ENCODE measurements at places on chromosomes 4 and X.

DNA sequence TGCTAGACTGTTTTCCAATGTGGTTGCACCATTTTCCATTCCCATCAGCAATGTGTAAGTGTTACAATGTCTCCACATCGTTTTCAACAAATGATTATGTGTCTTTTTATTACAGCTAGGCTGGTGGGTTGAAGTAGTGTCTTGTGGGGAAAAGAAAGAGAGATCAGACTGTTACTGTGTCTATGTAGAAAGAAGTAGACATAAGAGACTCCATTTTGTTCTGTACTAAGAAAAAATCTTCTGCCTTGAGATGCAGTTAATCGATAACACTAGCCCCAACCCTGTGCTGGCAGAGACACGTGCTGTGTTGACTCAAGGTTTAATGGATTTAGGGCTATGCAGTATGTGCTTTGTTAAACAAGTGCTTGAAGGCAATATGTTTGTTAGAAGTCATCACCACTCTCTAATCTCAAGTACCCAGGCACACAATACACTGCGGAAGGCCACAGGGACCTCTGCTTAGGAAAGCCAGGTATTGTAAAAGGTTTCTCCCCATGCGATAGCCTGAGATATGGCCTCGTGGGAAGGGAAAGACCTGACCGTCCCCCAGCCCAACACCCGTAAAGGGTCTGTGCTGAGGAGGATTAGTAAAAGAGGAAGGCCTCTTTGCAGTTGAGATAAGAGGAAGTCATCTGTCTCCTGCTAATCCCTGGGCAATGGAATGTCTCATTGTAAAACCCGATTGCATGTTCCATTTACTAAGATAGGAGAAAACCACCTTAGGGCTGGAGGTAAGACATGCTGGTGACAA lies 23.0 kb upstream of the UGT2B15 start:
- no peak for DNase-seq

DNA sequence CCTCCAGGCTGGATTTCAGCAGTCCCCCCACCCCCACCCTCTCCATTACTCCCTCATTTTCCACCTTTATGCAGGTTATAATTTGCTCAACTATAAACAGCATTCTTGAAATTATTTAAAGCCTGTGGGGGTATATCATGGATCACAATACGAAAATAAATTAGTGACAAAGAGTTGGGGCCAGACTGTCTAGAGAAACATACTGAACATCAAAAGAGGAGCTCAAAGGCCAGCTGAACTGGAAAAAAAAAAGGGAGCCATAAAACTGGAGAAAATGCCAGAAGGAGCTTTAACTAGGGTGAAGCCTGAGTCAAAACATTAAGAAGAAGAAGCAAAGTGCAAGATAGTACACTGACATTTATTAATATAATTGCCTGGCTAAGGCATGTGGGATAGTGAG lies 137.8 kb downstream of the ANTXR2 start:
- DNase-seq, result no peak

GRCh38 chrX:17474892-17475291 lies 99.9 kb downstream of the NHS start:
- DNase-seq, result no peak

DNA sequence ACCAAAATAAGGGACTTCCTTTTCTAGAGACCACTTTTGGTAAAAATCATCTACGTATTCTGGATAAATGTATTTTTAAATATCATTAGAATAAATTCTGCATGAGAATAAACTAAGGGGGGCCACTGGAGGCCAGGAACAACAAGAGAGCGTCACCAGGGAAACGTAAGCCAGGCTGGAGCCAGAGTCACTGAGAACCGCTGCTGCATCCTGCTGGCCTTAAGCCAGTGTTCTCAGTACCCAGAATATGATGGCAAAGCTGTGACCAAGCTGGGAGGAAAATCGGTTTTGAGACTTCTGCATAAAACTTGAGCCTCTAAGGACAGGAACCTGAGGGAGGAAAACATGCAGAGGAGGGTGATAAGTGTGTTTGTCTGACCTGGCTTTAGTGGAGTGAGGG lies 63.0 kb upstream of the FAM9A start:
- no peak for DNase-seq

GRCh38 chr4:24921491-24921890 lies 8.6 kb upstream of the CCDC149 start:
- no peak for DNase-seq

DNA sequence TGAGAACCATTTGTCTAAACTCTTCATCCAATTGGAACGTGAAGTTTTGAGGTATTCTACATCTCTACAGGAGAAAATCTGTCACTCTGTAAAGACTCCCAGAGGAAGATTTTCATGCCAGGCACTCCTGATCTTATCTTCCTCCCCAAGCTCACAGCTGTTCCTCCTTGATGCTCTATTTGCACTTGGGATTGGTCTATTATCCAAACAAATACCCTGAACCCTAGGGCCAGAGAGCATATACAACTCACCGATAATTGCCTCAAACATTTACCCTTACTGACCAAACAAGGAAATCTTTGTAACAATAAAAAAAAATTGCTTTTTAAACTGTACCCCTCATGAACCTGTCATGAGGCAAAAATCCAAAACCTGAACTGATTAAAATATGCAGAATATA lies 372.7 kb downstream of the SH2D1A start:
- no peak for DNase-seq

All from NCI-H526 (cell line).